ENCODE measurements at places on chromosomes 2 and 18.
A peak's percentile ranks its signal among the peaks of the same experiment; 100 is the strongest.

DNA sequence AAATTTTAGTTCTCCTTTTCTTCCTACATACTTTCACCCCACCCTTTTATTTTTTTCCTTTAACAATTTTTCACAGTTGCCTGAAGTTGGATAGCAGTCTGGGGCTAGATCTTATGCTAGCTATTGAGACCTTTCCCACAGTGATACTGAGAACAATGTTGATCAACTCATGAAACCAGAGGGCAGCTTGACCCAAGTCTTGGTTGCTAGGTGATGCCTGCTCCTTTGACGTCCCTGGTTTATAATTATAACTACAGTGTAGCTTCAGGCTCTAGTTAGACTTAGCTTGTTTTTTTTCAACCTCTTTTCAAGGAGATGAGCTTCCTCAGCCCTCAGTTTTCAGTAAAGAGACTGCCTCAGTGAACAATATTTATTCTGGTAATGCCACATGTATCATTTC lies 648.5 kb downstream of the IRS1 start:
- DNase-seq, result no peak

- DNase-seq, result no peak
These were observed 121.4 kb upstream of the HDAC4 start for GRCh38 chr2:239522002-239522739.

DNA sequence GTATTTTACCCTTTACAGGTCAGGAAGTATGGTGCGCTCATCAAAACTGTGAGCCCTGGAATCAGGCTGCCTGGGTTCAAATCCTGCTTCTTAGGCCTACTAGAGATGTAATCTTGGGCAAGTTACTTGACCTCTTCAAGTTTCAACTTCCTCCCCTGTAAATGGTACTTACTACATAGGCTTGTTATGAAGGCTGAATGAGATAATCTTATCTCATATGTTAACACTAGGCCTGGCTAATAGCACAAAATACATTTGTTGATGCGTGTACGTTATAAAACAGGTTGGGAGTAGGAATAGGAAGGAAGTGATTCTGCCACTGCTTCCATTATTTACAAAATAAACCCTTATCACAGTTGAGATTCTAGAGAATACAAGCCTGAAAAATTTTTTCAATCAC lies 1.7 kb upstream of the RFTN2 start:
- no peak for DNase-seq

DNA sequence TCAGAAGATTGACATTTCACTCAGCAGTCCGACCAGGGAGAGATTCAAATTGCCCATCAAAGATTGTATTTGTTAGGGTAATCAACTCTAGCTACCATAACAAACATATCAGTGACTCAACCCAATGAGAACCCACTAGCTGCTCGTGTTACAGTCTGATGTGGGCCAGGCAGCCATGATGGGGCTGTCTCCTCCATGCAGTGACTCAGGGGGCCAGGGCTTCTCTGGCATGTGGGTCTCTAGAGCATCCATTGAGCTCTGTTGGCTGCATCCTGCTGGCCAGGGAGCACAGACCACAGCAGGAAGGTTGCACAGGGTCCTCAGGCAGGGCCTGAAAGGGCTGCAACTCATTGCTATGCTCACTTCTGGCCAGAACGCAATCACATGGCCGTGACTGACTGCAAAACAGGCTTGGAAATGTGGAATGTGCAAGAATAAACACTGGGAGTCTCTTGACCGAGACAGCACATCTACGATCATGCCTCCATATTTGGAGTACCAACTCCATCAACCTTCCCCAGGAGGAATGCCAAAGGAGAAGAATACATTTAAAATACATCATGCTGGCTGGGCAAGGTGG lies 216.8 kb downstream of the EIPR1 start:
- DNase-seq, result no peak

DNA sequence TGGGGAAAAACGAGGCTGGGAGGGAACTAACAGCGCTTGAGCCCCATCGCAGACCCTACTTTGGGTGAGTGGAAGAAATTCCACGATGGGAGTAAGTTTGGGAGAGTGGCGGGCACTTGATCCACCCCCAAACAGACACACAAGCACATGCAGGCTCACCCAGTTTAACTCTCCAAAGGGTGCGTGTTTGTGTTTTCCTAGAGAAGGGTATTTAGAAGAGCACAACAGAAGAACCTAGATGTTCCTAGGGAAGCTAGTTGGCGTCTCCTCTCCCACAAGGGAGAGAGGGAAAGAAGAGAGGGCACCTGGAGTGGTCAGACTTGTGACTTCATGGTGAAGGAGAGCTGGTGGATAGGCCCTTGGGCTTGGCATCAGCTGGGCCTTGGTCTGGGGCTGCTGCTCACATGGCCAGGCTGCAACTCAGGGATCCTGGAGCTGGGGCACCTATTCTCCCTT lies 3.2 kb downstream of the GATA6 start:
- DNase-seq, result no peak

- DNase-seq, result no peak
These were observed 87.1 kb downstream of the GPR39 start for GRCh38 chr2:132503701-132504100.

- DNase-seq, result peak; percentile 49
These were observed 75.1 kb downstream of the CTAGE1 start for GRCh38 chr18:22342625-22343024.

- no peak for DNase-seq
These were observed 95.8 kb upstream of the RGPD4 start for GRCh38 chr2:107730898-107731297.

Data from stimulated activated CD8-positive, alpha-beta memory T cell treated with anti-CD3 and anti-CD28 coated beads, Interleukin-4, amount 100 ng/mL, for 48 hours (primary cell).